ENCODE measurements at places on chromosomes 16 and 17. TPM values are rescaled to one million over a fixed set of nuclear protein-coding genes. Genes with fewer than 3 reads are reported as not detected.
A peak's percentile ranks its signal among the peaks of the same experiment; 100 is the strongest.

DNA sequence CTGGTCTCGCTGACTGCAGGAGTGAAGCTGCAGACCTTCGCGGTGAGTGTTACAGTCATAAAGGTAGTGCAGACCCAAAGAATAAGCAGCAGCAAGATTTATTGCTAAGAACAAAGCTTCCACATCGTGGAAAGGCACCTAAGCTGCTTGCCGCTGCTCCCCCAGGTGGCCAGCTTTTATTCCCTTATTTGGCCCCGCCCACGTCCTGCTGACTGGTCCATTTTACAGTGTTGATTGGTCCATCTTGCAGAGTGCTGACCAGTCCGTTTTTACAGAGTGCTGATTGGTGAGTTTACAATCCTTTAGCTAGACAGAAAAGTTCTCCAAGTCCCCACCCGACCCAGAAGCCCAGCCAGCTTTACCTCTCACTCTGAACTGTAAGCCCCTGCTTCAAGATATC lies 227.8 kb downstream of the ABCC12 start:
- no peaks in the 10 kb centered on the region for H3K4me1 ChIP-seq
- H3K27me3 ChIP-seq = peaks cover 3% of the 10 kb centered on the region
- H3K36me3 ChIP-seq = no peaks in the 10 kb centered on the region
- H3K27ac ChIP-seq = no peak overlapping the region
- DNase-seq = no peak

Gene ATP1B2
- 4.8 TPM for total RNA-seq

DNA sequence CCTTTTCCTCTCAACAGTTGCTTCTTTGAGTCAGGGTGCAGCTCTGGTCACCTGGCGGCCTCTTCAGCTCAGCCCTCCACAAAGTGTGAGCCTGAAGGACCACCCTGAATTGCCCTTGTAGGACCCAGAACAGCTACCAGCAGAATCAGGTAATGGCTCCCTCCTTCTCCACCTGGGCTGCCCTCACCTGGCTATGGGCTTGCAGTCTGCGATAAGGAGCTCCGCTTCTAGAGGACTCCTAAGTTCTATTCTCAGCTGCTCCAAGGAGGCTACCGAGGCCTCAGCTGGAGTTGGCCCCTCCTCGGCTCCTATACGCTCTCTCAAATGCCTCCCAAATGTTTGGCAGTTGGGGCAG lies 13.4 kb downstream of the SMIM5 start:
- peak overlapping the region; percentile 100 for H3K27ac ChIP-seq
- peak overlapping the region; percentile 47 for H3K4me3 ChIP-seq
- peaks cover 18% of the 10 kb centered on the region for H3K4me1 ChIP-seq
- DNase-seq = no peak

Gene IGF2BP1
- 104 TPM for total RNA-seq

Gene NUFIP2
- 63.6 TPM for total RNA-seq
